Stimulated activated CD4-positive, alpha-beta T cell treated with anti-CD3 and anti-CD28 coated beads, TNF-alpha, amount 100 ng/mL, for 1 hour (primary cell): ENCODE measurements at places on chromosomes 7 and 10.

DNA sequence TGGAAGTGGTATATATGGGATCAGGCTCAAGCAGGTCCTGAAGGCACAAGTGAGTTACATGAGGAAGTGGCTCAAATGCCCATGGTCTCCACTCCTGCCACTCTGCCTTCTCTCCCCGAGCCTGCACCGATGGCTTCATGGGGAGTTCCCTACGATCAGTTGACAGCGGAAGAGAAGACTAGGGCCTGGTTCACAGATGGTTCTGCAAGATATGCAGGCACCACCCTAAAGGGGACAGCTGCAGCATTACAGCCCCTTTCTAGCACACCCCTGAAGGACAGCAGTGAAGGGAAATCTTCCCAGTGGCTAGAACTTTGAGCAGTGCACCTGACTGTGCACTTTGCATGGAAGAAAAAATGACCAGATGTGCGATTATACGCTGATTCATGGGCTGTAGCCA lies 95.3 kb downstream of the HOXA1 start:
- no peak for DNase-seq

GRCh38 chr7:20929199-20929598 lies 142.5 kb upstream of the SP8 start:
- no peak for DNase-seq

GRCh38 chr10:23194966-23195845 lies 3.1 kb downstream of the PTF1A start:
- DNase-seq: no peak

DNA sequence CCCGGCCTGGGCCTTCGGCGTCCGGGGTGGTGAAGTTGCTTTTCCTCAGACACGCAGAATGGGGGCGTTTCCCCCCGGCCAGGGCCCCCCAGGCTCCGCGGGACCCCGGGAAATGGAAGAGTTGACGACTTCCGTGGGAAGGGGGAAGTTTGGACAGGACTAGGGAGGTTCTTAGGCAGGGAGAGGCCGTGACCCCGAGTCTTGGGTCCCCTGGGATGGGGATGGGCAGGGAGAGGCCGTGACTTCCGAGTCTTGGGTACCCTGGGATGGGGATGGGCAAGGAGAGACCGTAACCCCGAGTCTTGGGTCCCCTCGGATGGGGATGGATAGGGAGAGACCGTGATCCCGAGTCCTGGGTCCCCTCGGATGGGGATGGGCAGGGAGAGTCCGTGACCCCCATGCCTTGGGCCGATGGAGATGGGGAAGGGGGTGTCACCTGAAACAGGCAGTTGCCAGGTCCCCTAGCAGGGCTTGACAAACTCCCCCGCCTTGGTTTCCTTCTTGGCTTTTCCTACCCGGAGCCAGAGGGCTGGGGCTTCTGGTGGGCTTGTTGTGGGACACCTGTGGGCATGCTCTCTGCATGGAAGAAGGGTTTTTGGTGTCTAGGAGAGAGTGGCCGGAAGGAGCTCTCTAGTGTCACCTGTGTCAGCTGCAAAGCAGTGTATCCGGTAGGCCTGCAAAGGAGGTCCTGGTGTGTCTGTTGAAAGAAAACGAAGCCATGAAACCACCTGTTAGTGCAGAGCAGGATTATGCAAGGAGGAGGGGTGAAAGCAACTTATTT lies 1.1 kb downstream of the TRRAP start:
- peak; percentile 31 for DNase-seq

GRCh38 chr10:81248886-81249285 lies 626.1 kb upstream of the NRG3 start:
- no peak for DNase-seq

DNA sequence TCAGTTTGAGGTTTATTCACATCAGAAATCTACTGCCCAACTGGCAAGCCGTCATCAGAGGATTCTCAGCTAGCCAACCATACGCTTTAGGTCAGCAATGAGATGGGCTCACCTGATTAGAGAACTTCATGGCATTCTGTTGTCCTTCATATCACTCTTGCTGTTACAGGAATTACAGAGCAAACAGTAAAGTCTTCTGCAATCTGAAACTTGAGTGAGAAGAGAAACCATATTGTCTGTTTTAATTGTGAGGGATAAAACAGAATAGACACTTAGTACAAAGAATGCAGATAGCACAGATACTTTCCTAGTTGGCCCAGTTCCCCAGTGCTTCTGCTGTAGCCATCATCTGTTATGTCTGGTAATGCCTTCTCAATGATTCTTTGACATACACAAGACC lies 366.6 kb downstream of the EXOC4 start:
- no peak for DNase-seq

GRCh38 chr7:106813705-106814305 lies 51.3 kb upstream of the PIK3CG start:
- no peak for DNase-seq

GRCh38 chr10:13823709-13824405 lies 237.1 kb downstream of the PRPF18 start:
- DNase-seq: no peak

- DNase-seq: no peak
These were observed 252.5 kb downstream of the PTEN start for GRCh38 chr10:88115968-88116367.

GRCh38 chr10:62248465-62248864 lies 20.2 kb downstream of the RTKN2 start:
- DNase-seq: no peak

- DNase-seq: no peak
These were observed 27.5 kb downstream of the KCNH2 start for GRCh38 chr7:150950496-150951180.
